ENCODE measurements at places on chromosomes 2 and 18. TPM values are rescaled to one million over a fixed set of nuclear protein-coding genes. Genes with fewer than 3 reads are reported as not detected.

GRCh38 chr2:29159125-29159524 lies 43.9 kb downstream of the CLIP4 start:
- DNase-seq, result no peak

DNA sequence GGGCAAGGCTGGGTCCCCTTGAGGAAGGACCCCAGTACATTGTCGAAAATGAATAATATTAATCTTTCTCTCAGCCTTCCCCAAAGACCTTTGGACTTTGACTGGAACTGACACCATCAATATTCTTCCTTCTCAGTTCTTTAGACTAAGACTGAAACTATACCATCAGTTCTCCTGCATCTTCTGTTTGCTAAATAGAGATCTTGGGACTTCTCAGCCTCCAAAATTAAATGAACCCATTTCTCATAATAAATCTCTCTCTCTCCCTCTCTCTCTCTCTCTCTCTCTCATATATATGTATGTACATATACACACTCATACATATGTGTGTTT lies 39.7 kb upstream of the VRK2 start:
- DNase-seq, result no peak

LOXHD1 gene
- not detected for total RNA-seq

DNA sequence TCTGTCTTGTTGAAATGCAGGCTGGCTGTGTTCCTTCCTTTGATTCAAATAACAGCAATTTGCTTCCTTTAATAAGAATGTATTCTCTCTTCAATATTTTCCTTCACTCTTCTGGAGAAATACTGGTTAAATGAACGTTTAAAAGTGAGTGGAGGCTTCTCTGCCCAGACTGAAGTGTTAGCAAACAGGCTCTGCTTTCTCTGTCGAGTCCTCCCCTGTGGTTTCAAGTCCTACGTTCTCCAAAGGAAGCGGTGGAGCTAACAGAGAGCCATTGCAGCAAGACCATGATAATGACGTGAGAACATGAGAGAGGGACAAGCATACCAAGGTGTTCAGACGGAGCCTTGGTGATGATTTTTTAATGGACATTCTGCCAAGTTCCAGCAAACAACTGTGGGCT lies 26.2 kb upstream of the PID1 start:
- no peak for DNase-seq

- no peak for DNase-seq
These were observed 98.9 kb upstream of the SH3BP4 start for GRCh38 chr2:234852941-234853340.

- no peak for DNase-seq
These were observed 3.0 kb upstream of the NMUR1 start for GRCh38 chr2:231533086-231533776.

SH3RF3 gene
- 6.1 TPM for total RNA-seq

- no peak for DNase-seq
These were observed 3.0 kb downstream of the FBXO41 start for GRCh38 chr2:73281244-73281643.

RAX gene
- not detected for total RNA-seq

DNA sequence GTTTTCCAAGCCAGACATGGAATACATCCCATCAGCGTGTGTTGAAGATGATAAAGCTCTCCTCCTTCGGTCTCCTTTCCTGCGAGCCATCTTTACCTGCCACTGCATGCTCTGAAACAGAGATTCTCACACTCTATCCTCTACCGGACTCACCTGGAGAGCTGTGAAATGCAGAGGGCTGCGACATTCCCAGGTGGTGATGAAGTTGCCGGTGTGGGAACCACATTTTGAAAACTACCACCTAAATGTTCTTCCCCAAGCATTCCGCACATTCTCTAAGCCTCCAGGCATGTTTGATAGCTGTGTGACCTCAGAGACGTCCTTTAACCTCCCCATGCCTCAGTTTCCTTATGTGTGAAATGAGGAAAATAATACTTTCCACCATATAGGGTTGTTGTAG lies 226.2 kb upstream of the RAB6C start:
- no peak for DNase-seq

DNA sequence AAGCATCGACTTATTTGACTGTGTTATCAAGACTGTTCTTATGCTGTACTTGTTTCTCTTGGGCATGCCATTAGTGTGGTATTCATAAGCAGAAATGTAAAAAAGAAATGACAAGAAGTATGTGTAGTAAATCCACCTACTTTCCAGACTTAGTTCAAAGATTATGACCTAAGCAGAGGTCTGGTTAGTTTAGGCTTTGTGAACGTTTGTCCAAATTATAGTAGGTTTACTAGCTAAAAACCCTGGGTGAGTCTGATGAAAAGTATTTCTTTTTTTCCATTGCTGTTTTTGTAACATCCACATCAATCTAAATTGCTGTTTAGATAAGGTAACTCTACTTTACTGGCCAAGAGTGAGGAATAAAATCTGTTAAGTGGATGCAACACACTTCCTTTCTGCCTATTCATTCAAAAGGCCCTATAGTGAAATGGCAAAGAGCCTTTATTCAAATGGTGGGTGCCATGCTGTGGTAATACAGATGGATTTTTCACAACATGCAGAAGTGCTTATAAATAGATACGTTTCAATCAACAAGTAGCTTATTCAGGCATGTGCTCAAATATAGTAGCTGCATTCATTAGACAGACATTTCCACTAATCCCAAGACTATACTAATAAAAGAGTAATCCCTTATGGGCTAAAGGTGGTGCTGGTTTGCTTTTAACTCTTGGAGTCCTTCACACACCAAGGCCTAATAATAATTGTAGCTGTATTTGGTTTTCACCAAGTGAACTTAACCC lies 122.5 kb upstream of the LTBP1 start:
- no peak for DNase-seq

IFT172 gene
- 27.2 TPM for total RNA-seq

SERPINB12 gene
- total RNA-seq, result not detected

RBBP8 gene
- total RNA-seq, result 22.0 TPM

- DNase-seq, result no peak
These were observed 78.5 kb downstream of the LRP1B start for GRCh38 chr2:142052220-142052863.

DNA sequence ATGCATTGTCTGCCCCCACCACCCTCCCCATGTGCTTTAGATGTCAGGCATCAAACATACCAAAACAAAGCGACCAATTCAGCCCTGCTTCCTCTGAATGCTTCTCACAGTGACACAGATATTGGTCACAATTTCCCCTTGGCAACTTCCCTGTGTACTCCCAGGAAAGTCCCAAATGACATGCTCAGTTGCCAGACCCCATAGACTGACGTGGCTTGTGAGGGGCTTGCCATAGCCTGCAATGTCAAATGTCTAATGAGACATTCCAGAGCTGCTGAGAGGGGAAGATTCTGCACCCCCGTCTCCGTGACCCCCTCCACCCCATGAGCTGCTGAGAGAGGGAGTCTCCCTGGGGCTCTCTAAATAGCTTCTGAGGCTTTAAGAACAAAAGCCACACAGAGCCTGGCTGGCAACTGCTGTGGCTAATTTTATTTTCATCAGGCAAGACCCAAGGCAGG lies 47.3 kb downstream of the RFTN2 start:
- DNase-seq, result no peak

TAF4B gene
- 2.8 TPM for total RNA-seq

DNA sequence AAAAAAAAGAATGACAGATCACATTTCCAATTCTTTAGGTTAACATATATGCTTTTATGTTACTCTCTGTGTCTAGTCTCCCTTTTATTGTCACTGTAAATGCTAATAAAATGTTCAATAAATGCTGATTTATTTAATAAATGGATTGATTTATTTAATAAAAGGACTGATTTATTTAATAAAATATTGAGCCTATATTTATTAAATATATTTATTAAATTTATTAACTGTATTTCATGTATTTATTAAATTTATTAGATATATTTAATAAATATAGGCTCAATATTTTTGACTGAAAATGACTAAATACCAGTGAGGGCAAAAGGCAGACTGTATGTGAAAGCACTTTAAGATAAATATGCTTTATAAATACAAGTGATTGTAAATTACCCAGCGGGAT lies 142.6 kb downstream of the SH3BP4 start:
- no peak for DNase-seq

DNA sequence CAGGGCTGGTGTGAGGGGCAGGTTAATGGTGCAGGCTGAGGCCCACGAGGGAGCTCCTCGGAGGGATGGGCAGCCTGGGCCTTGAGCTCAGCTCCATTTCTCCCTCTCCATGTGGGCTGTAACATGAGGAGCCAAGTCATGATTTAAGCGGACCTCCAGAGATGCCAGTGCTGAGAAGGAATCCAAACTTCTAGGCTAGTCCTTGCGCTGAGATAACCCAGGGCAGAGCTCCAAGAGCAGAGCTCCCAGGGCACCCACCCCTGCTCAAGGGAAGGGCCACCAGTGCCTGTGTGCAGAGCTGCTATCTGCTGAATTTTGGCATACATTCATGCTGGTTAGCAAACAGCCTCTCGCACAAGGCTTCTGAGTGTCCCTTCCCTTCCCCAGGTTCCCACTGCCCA lies 95.1 kb downstream of the MRO start:
- no peak for DNase-seq

- DNase-seq, result peak; percentile 76
These were observed 121.0 kb downstream of the MYO1B start for GRCh38 chr2:191366199-191366598.

DNA sequence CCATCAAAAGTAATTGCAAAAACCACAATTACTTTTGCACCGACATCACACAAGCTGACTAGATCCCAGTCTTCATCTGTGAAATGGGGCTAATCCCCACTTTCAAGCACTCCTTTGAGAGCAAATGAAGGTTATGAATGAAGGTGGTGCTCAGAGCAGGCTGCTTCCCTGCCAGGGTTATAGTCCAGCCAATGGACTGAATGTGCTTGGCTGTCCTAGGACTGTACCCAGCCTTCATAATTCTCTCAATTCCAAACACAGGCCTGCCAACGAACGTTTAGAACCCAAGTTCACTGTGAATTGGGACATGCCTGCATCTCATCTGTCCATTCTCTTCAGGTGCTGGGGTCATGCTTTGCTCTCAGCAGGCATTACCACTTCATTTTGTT lies 27.8 kb upstream of the ICOS start:
- no peak for DNase-seq

DNA sequence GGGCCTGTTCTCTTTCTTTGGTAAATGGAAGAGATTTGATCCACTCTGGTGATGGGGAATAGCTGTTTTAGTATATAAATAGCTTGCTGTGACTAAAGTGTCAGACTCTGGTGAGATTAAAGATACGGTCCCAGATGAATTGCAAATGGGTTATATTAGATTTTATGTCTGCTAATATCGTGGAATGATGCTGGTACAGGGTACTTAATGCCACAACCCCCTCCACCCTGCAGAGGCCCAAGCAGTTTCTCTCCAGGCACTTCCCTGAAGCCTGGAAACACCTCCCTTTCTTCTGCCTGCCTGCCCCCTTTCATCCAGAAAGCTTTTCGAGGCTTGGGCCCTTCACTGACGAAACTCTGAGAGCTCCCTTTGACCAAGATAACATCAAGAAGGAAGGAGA lies 21.4 kb upstream of the RFX8 start:
- DNase-seq, result no peak

SERPINB13 gene
- total RNA-seq, result not detected

- DNase-seq, result no peak
These were observed 95.3 kb downstream of the TMEM247 start for GRCh38 chr2:46574457-46575355.

- DNase-seq, result no peak
These were observed 146.4 kb upstream of the COPS8 start for GRCh38 chr2:236939271-236939670.

DNA sequence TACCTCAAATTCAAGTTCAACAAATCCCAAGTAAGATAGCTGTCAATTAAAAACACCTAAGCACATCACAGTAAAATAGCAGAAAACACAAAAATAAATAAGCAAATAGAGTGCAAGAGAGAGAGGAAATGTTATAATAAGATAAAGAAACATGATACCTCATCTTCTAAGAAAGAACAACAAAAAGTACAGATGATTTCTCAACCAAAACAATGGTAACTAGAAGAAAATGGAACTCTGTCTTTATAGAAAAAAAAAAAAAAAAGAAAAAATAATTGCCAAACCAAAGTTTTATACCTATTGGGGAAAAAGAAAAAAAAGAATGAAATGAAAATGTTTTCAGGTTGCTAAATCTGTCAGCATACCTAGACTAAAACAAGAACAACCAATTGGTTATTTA lies 1253.5 kb upstream of the CDH2 start:
- no peak for DNase-seq

GRCh38 chr2:239947729-239948045 lies 77.5 kb downstream of the NDUFA10 start:
- DNase-seq, result no peak

- no peak for DNase-seq
These were observed 930.3 kb downstream of the SUCLG1 start for GRCh38 chr2:83528767-83529166.

- DNase-seq, result no peak
These were observed 312.1 kb upstream of the CHST9 start for GRCh38 chr18:27497246-27497645.

GCG gene
- total RNA-seq, result not detected

CHRND gene
- not detected for total RNA-seq

CD8A gene
- total RNA-seq, result 0.28 TPM

DNA sequence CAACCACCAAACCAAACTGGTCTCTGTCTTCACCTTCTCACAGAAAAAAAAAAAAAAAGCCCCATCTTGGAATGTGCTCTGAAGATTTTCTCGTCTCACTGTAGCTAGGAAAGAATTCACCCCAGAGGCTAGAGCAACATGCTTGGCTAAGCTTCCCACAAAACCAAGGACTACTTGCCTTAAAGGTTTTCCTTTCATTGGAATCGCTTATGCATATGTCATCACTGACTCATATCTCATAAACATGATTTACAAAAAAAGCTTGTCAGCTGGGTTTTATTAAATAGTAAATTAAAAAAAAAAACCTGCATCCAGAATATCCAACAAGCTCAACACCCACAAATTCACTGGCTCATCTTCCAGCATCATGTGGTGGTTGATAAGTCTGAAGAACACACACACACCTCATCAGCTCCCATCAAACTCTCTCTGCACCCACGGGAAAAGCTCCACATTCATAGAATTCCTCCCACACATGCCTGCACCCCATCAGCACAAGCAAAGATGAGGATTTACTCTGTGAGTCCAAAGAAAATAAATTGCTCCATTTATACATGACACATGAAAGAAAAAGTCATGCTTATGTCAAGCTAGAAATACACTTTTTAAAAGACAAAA lies 182.0 kb upstream of the TRIB2 start:
- peak; percentile 16 for DNase-seq

GRCh38 chr2:46082531-46083485 lies 214.4 kb upstream of the EPAS1 start:
- no peak for DNase-seq

DNA sequence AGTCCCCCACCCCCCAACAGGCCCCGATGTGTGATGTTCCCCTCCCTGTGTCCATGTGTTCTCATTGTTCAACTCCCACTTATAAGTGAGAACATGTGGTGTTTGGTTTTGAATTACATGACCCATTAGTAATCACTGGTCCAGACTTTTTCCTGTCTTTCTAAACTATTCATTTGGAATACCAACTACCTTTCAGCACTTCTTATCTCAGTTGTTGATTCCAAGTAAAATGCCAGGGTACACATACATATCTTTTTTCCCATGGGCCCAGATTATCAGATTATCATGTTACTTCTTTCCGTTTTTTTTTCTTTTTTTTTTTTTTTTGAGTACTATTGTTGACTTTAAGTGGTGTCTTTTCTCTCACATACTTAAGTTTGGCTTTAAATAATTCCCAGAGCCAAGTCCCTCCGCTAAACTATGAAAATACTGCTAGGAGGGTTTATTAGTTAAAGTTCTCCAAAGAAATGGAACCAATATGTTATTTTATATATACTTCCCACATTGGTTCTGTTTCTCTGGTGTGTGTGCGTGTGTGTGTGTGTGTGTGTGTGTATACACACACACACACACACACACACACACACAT lies 389.3 kb downstream of the IRS1 start:
- no peak for DNase-seq

- DNase-seq, result peak; percentile 69
These were observed 1438.0 kb upstream of the ZEB2 start for GRCh38 chr2:145957929-145958328.
